Transverse colon (tissue), 4 donors: ENCODE measurements at places on chromosomes 1 and 21. TPM values are rescaled to one million over a fixed set of nuclear protein-coding genes. Genes with fewer than 3 reads are reported as not detected.
A peak's percentile ranks its signal among the peaks of the same experiment; 100 is the strongest.

GRCh38 chr1:227010645-227011044 lies 70.6 kb downstream of the COQ8A start:
- H3K27me3 ChIP-seq: no peaks in the 10 kb centered on the region
- no peaks in the 10 kb centered on the region for H3K4me1 ChIP-seq
- no peak overlapping the region for H3K4me3 ChIP-seq
- no peaks in the 10 kb centered on the region for H3K36me3 ChIP-seq

GRCh38 chr1:194176212-194176611 lies 989.8 kb upstream of the B3GALT2 start:
- no peak overlapping the region for H3K4me3 ChIP-seq
- H3K4me1 ChIP-seq: no peaks in the 10 kb centered on the region
- no peaks in the 10 kb centered on the region for H3K27me3 ChIP-seq
- H3K27ac ChIP-seq: no peak overlapping the region

GRCh38 chr1:36782785-36783184 lies 251.5 kb downstream of the GRIK3 start:
- H3K36me3 ChIP-seq: no peaks in the 10 kb centered on the region
- no peaks in the 10 kb centered on the region for H3K27me3 ChIP-seq
- no peak overlapping the region for H3K27ac ChIP-seq
- no peak overlapping the region for H3K4me3 ChIP-seq
- H3K4me1 ChIP-seq: no peaks in the 10 kb centered on the region
- peak; percentile 26 for DNase-seq

DNA sequence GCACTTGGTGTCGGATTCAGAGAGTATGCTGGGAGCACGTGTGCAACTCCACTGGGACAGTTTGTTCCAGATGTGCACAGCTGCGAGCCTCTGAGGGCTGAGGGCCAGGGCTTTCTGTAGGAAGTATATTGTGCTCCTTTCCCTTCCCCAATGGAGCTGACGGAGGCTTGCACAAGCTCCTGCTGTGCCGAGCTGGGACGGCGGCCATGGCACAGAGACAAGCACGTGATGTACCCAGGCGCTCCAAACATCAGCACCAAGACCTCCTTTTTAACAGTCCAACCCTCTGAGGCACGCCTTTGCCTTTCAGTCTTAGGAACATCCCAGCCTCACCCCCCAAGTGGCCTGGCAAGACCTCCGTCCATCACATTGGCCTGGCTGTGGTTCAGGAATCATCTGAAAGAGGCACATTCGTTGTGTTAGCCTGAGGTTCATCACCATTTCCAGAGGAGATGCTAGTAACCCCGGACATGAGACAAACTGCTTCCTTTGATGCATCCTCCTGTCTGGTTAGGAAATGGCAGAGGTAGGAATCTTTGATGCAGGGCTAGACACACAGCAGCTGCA lies 339.2 kb upstream of the KAZN start:
- H3K27ac ChIP-seq: peak overlapping the region; percentile 62
- H3K36me3 ChIP-seq: no peaks in the 10 kb centered on the region
- no peak overlapping the region for H3K4me3 ChIP-seq
- H3K4me1 ChIP-seq: no peaks in the 10 kb centered on the region
- no peaks in the 10 kb centered on the region for H3K27me3 ChIP-seq

GRCh38 chr1:11704194-11704529 lies 12.7 kb downstream of the DRAXIN start:
- no peak overlapping the region for H3K4me3 ChIP-seq
- H3K27ac ChIP-seq: no peak overlapping the region
- no peak for DNase-seq
- H3K27me3 ChIP-seq: peaks cover 36% of the 10 kb centered on the region
- no peaks in the 10 kb centered on the region for H3K4me1 ChIP-seq
- no peaks in the 10 kb centered on the region for H3K36me3 ChIP-seq

GRCh38 chr21:17688912-17689874 lies 76.5 kb upstream of the BTG3 start:
- H3K36me3 ChIP-seq: no peaks in the 10 kb centered on the region
- H3K4me3 ChIP-seq: no peak overlapping the region
- H3K27me3 ChIP-seq: no peaks in the 10 kb centered on the region
- H3K4me1 ChIP-seq: peaks cover 9% of the 10 kb centered on the region

- no peak overlapping the region for H3K27ac ChIP-seq
- DNase-seq: no peak
- no peaks in the 10 kb centered on the region for H3K36me3 ChIP-seq
These were observed 93.4 kb upstream of the CASZ1 start for GRCh38 chr1:10889650-10890353.

- peak; percentile 11 for DNase-seq
- H3K4me3 ChIP-seq: no peak overlapping the region
- no peaks in the 10 kb centered on the region for H3K36me3 ChIP-seq
- H3K4me1 ChIP-seq: no peaks in the 10 kb centered on the region
These were observed 79.3 kb downstream of the HMCN1 start for GRCh38 chr1:185813401-185813979.

DNA sequence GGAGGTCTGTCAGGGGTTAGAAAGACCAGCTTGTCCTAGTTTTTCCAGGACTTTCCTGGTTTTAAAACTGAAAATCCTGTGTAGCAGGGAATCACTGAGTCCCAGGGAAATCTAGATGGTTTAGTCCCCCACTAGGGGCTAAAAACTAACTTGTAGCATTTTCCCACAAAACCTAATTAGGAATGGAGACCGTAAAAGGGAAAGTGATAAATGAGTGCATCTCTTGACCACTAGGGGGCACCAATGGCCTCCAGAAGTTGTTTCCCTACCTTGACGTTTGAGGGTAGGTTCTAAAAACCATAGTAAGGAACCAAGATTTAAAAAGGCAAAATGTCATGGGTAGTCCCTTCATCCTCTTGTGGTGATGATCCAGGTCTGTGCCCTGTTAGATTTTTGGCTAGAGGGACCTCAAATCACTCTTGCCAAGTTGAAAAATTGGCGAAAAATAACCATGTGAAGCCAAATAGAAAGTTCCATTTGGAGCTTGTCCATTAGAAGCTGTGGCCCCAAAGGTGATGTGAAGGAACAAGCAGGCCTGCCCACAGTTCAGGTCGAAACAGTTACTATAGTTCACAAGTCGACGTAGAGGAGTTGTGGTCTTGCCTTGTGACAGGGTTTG lies 24.5 kb downstream of the CLIC6 start:
- DNase-seq: peak; percentile 44
- peak overlapping the region; percentile 79 for H3K27ac ChIP-seq
- H3K36me3 ChIP-seq: no peaks in the 10 kb centered on the region
- H3K4me1 ChIP-seq: peaks cover 17% of the 10 kb centered on the region
- no peaks in the 10 kb centered on the region for H3K27me3 ChIP-seq

DNA sequence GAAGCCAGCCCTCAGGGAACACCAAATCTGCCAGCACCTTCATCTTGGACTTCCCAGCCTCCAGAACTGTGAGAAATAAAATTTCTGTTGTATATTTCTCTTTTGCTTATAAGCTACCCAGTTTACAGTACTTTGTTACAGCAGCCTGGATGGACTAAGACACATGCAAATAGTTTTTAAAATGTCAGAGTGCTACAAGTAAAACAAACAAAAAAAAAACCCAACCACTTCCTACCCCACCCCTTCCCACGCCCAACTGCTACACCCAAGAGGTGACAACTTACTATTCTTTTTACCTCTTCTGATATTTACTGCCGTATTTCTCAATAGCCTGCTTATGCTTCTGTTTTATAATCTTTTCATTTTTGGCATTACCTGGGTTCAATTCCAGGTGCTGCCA lies 8.6 kb upstream of the SPSB1 start:
- DNase-seq: no peak
- H3K27ac ChIP-seq: peak overlapping the region; percentile 4
- no peaks in the 10 kb centered on the region for H3K36me3 ChIP-seq
- no peak overlapping the region for H3K4me3 ChIP-seq
- no peaks in the 10 kb centered on the region for H3K27me3 ChIP-seq

DNA sequence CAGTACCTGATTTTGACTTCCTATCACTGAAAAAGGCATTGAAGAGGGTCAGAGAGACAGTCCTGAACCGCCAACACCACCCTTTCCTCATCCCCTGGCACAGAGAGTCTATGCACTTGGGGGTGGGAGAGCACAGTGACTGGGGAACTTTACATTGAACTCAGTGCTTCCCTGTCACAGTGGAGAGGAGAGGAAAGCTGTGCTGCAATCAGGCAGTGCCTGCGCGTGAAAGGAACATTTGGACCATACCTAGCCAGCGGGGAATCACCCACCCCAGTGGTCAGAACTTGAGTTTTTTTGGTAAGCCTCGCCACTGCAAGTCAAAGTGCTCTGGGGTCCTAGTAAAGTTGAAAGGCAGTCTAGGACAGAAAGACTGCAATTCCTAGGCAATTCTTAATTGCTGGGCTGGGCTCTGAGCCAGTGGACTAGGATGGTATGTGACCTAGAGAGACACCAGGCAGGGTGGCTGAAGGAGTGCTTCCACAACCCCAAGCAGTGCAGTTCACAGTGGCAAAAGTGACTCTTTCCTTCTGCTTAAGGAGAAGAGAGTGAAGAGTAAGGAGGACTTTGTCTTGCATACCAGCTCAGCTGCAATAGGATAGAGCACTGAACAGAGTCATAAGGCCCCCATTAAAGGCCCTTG lies 9.4 kb upstream of the HENMT1 start:
- H3K4me3 ChIP-seq: no peak overlapping the region
- H3K27me3 ChIP-seq: no peaks in the 10 kb centered on the region
- no peaks in the 10 kb centered on the region for H3K36me3 ChIP-seq
- DNase-seq: no peak
- no peaks in the 10 kb centered on the region for H3K4me1 ChIP-seq

FCRL6 gene
- total RNA-seq: not detected

CFHR1 gene
- not detected for total RNA-seq

NEK2 gene
- total RNA-seq: 1.7 TPM

SPRR4 gene
- not detected for total RNA-seq

ST6GALNAC5 gene
- 1.6 TPM for total RNA-seq

FMN2 gene
- 35.5 TPM for total RNA-seq
